Stimulated activated CD4-positive, alpha-beta T cell treated with anti-CD3 and anti-CD28 coated beads, Interleukin-12 subunit alpha, Interleukin-12 subunit beta, amount 100 ng/mL, for 4 hours (primary cell): ENCODE measurements at places on chromosomes 2 and 18.

DNA sequence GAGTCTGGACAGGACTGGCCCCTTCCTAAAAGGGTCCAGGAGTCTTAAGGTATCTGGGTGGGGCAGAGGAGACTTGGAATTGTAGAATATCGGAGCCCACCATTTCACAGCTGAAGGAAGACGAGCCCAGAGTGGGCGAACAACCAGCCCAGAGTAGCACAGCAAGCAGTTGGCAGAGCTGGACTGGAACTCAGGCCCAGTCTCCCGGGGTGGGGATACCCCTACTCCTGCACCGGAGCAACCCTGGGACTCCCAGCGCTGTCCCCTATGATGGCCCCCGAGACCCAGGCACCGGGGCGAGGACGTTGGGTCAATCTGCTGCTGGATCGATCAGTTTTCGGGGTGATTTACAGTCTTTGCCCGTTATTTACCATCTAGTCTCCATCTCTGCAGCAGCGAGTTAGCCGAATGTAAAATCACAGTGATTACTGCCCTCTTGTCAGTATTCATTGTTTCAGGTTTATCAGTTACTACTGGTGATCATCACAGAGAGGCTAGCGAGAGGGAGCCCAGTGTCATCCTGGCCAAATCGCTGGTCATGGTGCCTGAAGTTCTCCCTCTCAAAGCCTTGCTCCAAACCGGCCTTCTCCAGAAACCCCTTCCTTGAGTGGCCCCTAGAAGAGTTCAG is 75.3 kb downstream of the SMAD7 start:
- DNase-seq = no peak

- no peak for DNase-seq
Observed at GRCh38 chr2:36059691-36060090, 295.9 kb upstream of the CRIM1 start.

GRCh38 chr2:61750624-61751023 is 103.2 kb downstream of the FAM161A start:
- no peak for DNase-seq

DNA sequence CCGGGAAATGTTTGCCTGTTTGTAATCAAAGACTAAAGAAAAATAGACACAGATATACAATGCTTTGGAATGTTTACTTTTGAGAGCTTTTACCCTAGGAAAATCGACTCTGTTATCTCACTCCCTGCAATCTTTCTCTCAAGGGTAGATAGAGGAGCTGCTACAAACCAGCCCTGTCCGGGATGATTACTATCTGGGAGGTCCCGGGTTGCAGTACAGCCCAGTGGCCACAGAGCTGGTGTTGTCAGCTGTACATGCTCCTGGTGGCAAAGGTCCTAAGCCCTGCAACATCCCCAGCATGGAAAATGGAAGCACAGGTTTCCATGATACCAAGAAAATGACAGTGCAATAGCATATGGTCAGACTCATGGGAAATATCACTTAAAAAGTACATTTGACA is 570.5 kb upstream of the SOX11 start:
- DNase-seq = no peak

DNA sequence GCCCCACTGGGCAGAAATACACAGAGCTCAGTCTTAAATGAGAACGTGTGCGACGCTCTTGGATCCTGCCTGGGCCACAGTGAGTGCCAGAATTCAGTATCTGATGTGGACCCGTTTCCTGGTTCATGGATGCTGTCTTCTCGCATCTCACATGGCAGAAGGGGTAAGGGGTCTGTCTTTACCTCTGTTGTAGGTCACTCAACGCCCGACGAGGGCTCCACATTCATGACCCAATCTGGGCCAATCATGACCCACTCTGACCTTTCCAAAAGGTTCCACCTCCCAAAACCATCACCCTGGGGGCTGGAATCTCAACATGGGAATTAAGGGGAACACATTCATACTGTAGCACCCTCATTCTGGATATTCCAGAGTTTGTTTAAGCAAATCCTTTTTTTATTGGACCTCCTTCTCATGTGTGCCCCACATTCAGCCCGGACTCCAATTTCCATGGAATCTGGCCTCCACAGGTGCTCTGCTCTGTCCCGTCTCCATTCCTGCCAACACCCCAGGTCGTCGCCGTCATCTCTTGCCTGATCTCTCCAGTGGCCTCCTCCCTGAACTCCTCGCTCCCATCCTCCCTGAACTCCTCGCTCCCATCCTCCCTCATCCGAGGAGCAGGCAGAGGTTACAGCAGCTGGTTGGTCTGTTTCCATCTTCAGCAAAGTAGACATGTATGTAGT is 78.9 kb upstream of the OTOS start:
- DNase-seq = no peak

DNA sequence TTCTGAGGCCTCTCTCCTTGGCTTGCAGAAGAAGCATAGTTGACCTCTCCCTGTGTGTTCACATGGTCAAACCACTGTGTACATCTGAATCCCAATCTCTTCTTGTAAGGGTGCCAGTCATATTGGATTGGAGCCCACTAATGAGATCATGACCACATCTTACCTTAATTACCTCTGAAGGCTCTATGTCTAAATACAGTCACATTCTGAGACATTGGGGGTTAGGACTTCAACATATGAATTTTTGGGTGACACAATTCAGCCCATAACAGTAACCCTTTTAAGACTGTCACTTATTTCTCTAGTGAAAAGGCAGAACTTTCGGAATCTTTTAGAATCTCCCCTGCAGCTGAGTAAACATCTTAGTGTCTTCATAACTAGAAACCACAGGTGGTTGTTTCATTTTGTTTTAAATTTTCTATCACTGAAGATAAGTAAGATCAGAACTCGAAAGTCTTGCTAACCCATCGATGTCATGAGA is 33.3 kb downstream of the BMP10 start:
- DNase-seq = no peak

DNA sequence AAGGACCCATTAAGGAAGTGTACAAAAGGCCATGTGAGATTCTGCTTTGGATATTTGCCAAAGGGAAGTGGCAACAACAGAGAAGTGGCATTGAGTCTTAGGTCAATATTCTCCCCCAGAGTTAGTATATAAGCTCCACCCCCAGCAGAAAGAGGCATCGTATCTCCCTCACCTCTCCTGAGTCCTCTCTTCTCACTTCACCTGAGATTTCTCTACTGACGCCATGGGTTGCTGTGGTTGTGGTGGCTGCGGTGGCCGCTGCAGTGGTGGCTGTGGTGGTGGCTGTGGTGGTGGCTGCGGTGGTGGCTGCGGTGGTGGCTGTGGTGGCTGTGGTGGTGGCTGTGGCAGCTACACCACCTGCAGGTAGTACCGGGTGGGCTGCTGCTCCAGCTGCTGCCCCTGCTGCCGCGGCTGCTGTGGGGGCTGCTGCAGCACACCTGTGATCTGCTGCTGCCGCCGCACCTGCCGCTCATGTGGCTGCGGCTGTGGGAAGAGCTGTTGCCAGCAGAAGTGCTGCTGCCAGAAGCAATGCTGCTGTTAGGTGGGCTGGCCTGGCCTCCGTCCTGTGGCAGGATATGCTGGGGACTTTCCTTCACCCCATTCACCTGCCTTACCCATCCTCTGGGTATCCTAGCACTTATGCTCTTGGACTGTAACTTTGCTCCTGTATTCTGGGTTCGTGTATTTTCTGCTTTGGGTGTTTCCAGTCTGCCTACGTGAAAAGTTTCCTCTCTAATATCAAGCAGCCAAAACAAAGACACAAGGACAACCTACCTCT is 5.9 kb downstream of the SCYGR3 start:
- DNase-seq = no peak

- no peak for DNase-seq
Observed at GRCh38 chr2:102753563-102754159, 8.2 kb upstream of the TMEM182 start.

DNA sequence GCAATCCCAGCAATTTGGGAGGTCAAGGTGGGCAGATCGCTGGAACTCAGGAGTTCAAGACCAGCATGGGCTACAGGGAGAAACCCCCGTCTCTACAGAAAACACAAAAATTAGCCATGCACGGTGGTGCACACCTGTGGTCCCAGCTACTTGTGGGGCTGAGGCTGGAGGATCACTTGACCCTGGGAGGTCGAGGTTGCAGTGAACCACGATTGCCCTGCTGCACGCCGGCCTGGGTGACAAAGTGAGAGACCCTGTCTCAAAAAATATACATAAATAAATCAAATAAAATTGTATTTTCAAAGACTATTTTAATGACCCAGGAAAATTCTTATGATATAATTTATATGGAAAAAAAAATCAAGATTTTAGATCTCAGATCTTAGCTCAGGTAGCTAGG is 191.5 kb downstream of the ZFP36L2 start:
- DNase-seq = no peak

- no peak for DNase-seq
Observed at GRCh38 chr18:68940754-68941153, 142.9 kb downstream of the CCDC102B start.

- DNase-seq = no peak
Observed at GRCh38 chr2:240925568-240926515, 19.7 kb downstream of the CROCC2 start.

DNA sequence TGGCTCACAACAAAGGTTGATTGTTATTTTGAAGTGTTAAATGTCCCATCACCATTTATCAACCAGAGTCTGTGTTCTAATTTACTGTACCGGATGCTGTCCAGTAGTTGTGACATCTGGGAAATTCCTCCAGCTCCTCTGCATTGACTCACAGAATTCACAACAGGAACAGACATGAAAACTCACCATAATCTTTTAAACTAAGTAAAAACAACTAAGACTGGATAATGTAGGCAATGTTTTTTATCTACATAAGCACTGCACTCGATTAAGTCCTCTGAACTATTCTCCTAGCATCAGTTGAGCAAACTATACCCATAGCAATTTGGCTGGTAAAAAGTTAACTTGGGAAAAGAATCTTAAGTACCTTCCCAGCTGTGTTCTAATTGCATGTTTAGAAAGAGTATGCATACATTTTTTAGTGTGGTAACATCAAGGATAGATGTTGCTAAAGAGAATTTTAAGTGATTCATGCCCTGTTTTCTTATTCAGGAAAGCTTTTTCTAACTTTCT is 42.9 kb upstream of the MYO1B start:
- no peak for DNase-seq

- no peak for DNase-seq
Observed at GRCh38 chr2:146457221-146457620, 1387.6 kb upstream of the ACVR2A start.
